ENCODE measurements at places on chromosomes 5 and 9.

DNA sequence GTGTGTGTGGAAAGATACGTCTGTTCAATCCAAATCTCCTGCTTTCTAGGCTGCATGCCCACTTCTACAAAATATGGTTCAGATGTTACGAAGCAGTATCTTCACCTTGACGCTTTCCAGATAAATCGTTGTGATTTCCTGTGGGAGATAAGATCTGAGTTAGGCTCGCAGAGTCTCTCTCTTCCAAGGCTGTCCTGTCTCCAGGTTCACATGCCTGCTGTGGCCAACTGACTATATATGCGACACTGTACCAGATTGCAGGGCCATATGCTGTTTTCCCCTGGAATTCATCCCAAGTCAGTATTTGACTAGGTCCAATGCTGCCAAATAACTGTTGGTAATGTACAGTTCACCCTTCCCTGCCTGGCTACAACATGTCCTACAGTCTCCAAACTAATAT, 47.9 kb downstream of the TMEM252 start:
- no peak for DNase-seq

DNA sequence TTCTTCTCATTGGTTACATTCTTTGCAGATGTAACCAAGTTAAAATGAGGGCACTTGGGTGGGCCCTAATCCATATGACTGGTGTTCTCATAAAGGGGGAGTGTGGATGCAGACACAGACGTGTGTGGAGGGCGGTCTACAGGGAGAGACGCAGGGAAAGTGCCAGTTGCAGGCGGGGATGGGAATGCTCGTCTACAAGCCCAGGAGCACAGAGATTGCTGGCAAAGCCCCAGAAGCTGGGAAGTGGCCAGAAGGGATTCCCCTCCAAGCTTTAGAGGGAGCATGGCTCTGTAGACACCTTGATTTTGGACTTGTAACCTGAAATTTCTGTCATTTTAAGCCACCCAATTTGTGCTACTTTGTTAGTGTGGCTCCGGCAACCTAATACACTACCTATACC, 96.8 kb upstream of the CTSL start:
- no peak for DNase-seq

- DNase-seq, result peak; percentile 4
These were observed 138.3 kb downstream of the RFK start for GRCh38 chr9:76255781-76256455.

DNA sequence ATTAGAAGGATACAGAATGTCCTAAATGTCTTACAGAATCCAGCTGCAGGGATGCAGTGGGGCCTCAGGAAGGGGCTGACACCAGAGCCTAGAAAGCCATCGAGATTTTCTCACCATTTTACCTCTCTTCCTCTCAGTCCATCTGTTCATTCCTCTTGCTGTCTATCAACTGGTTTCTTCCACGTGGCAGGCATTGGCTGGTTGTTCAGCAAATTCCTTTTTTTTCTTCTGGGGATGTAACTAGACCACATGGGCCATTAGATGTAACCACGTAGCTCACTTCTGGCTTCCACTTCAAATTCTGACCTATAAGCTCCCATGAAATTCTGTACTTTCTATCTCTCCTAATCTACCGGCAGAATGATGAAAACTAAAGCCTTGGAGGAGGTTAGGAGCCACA, 93.6 kb upstream of the MTAP start:
- no peak for DNase-seq

GRCh38 chr5:80238778-80239679, 16.8 kb downstream of the SERINC5 start:
- DNase-seq, result peak; percentile 93
